ENCODE measurements at places on chromosomes 5 and 9.

GRCh38 chr5:9625286-9625685 lies 4.9 kb downstream of the TAS2R1 start:
- DNase-seq = no peak

DNA sequence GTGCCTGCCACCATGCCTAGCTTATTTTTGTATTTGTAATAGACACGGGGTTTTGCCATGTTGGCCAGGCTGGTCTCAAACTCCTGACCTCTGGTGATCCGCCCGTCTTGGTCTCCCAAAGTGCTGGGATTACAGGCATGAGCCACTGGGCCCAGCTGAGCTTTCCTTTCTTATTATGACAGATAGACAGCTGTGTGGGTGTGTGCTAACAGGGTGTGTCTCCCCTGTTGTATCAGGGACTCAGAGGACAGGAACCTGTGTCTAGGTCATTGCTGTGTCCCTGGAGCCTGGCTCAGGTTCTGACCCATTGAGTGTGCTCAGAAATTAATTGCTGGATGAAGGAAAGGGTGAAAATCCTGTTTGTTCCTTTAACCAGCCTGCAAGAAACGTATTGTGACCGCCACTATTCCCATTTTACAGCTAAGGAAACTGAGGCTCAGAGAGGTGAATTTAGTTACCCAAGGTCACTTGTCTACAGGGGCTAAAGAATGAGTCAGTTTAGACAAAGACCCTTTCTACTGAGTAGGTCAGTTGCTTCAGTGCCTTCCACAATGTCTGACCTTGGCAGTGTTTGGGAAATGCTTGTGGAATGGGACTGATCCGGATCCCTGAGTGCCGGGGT lies 16.8 kb downstream of the NCS1 start:
- DNase-seq = no peak

- DNase-seq = no peak
Observed at GRCh38 chr5:105616599-105616998, 2054.0 kb upstream of the NUDT12 start.

DNA sequence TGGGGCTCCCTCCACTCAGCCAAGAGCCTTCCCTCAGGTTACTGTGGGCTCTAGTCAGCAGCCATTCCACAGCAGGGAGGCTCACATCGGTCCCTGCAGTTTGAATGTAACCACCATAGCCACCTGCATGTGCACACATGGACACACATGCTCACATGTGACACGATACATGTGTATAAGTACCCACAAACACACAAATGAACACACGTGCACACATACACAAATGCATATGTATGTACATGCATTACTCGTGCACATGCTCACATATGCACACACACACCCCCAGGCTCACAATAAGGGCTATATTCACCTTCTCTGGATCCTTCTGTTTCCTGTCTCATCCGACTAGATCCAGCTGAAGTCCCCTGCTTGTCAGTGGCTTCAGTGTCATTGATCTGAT lies 36.2 kb downstream of the UBE2QL1 start:
- no peak for DNase-seq

GRCh38 chr5:68329554-68330255 lies 114.1 kb downstream of the PIK3R1 start:
- no peak for DNase-seq

DNA sequence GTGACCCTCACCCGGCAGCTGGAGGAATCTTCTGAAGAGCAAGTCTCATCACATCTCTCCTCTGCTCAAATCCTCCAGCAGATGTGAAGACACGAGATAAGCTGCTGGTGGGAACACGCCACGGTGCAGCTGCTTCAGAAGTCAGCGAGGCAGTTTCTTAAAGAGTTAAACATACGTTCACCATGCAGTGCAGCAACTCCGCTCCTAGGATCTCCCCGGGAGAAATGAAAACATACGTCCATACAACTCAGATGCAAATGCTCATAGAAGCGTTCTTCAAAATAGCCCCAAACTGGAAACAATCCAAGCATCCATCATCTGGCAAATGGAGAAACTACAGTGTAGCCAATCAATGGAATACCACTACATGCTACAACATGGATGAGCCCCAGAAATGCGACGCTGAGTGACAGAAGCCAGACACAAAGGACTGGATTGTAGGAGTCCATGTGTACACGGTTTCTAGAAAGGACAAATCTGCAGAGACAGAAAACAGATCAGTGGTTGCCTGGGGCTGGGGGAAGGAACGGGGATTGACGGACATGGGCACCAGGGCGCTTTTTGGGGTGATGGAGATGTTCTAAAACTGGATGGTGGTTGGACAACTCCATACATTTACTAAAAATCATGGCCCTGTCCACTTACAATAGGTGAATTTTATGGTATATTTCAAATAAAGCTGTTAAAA lies 150.6 kb downstream of the COL23A1 start:
- no peak for DNase-seq

All from retinal pigment epithelial cell (primary cell).